ENCODE measurements at places on chromosomes 5 and 9. TPM values are rescaled to one million over a fixed set of nuclear protein-coding genes. Genes with fewer than 3 reads are reported as not detected.

LCNL1 gene
- 0.74 TPM for total RNA-seq

CD74 gene
- 2.5 TPM for total RNA-seq

SLC36A3 gene
- not detected for total RNA-seq

BHMT gene
- total RNA-seq = 0.25 TPM

GLRX gene
- 8.4 TPM for total RNA-seq

ALDOB gene
- not detected for total RNA-seq

ORM2 gene
- not detected for total RNA-seq

Measured in temporal lobe (tissue), 4 donors.